Fibroblast of mammary gland (primary cell): ENCODE measurements at places on chromosomes 2 and 18.
A peak's percentile ranks its signal among the peaks of the same experiment; 100 is the strongest.

DNA sequence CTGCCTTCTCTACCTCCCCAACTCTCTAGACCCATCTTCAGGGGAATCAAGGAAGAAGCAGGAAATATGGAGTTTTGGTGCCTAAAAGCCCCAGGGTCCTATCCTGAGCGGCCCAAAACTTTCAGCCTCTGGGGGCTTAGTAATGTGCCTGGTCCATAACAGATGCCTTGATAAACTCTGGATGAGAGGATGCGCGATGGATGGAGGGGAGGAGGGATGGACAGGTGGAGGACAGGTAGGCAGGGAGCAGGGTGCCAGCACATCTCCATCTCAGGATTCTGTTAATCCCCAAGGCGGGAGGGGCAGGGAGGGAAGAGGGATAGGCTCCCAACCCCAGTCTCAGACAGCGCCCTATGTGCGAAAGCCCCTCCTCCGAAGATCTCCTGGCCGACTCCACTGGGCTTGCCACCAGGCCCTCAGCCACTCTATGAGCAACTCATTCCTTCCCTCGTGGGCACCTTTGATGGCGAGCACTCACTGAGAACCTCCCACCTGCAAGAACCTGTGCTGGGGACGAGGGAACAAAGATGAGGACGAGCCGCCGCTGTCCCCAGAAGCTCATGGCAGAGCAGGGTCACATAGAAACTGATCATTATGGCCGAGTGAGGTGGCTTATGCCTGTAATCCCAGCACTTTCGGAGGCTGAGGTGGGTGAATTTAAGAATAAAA is 23.1 kb downstream of the HS1BP3 start:
- DNase-seq, result no peak

DNA sequence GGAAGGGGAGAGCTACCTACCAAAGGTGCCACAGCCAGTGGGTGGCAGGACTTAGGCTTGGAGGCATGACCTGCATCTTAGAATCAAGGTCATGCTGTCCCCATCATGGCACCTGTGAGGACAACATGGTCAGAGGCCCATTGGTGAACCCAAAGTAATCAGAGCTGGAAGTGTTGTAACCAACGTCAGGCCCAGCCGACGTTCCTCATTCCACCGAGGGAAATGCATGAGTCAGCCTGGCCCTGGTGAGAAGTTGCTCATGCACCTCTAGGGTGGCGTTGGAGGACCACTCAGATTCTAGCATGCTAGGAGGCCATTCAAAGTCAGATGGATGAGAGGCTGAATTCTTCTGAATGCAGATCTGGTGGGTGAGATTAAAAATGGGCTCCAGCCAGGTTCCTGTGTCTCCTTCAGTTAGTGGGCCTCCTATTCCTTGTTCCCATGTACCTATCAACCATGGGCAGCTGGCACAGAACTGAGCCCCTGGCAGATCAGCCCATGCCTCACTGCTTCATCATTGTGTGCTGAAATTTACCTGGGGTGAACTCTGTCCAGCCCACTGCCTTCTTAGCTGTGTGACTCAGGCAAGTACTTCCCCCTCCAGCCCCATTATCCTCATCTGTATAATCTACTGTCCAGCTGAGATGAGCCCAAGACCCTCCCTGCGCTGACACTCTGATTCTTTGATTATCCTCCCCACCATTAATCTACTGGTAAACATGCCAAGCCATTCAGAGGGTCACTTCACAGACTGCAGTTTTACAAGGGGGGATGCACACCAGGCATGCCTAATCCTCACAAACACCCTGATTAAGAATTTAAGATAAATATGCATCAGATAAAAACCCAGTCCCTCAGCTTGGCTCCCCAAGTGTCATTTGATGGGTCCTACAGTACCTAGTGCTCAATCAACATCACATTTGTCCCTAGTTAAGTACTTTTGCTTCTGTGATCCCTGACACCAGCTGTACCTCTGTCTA is 14.0 kb downstream of the SLC14A2 start:
- DNase-seq, result peak; percentile 70

GRCh38 chr2:85786865-85787264 is 33.1 kb downstream of the ATOH8 start:
- no peak for DNase-seq

DNA sequence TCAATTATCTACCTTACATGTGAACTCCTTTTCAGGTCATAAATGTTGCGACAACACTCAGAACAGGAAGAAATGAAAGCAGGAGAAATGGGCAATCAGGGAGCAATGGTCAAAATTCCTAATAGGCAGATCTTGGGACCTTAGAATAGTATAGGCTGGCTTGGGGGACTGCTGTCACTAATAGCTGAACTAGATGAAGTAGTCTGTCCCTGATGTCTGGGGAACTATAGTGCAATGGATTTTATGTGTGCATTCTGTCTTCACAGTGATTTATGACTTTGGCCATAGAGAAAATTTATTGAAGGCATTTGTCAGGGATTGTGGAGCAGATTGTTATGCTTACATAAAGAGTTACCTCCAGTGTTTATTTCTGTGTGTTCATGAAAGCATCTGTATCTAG is 6.1 kb upstream of the DPP10 start:
- no peak for DNase-seq

DNA sequence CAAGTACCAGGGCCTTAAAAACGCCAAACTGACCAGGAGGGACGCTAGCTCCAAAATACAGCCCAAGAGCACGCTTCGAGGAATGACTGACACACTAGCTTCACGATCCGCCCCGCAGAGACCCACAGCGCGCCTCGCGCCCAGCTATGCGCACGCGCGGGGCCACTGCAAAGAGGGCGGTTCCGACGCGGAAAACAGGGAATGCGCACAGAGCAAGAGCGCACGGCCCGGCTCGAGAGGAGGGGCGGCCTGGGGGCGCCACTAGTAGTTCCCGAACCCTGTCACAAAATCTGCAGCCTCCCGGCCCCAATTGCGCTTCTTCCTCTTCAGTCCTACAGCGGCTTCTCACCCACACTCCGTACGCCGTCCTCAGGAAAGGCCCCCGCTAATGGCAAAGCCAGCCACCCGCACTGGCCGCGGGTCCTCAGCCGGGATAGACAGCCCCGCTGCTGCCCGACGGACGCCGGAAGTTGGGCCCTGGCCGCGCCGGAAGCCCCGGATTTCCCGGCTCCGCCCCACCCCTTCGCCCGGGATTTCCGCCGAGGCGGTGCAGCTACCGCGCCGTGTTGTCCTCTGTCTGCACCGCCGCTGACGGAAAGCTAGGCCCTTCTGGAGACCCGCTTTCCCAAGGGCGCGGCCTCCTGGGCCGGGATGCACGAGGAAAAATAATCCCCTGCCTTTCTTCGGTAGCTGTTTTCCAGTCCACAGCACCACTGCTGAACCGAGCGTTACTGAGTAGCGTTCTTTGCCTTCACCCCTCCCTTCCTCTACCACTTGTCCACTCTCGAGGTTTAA is at the start of gene HDHD2:
Gene HDHD2 (minus strand): TSS at position 472 of the 795 bp plus-strand sequence. CDS start 14,061 bp downstream, outside the sequence.
- peak; percentile 70 for DNase-seq

GRCh38 chr2:207459990-207460757 is 69.6 kb upstream of the CREB1 start:
- DNase-seq, result no peak

DNA sequence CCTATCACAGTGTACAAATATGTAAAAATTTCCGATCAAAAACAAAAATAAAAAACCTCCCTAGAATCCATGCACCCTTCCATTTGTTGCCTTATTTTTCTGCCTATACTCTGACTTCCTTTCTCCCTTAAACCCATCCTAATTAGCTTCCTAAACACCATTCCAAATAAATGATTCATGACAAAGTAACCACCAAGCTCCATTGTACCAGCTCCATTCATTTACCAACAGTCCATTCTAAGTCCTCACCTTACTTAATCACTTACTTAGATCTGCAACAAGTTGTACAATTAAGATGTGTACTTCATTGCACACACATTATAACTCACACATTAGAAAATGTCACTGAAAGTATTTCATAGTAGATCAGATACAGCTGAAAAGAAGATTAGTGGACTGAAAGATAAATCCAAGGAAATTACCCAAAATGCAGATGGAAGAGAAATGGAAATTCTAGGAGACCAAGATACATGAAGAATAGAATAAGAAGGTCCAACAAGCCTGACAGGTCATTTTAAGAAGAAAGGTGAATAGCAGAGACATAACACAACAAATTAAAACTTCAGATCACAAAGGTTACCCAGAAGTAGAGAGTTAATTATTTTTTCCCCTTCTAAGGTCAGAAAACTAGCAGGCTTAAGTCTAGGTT is 154.6 kb downstream of the DYM start:
- no peak for DNase-seq

DNA sequence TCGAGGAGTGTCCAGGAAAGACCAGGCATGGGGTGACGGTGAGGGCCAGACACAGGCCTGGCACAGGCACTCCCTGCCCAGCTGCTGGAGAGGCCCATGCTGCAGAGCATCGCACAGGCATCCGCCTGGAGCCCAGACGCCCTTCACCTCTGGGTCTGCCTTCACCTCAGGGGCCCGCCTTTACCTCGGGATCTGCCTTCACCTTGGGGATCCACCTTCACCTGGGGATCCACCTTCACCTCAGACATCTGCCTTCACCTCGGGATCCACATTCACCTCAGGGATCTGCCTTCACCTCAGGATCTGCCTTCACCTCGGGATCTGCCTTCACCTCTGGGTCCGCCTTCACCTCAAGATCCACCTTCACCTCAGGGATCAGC is 7.7 kb downstream of the KIF1A start:
- no peak for DNase-seq

DNA sequence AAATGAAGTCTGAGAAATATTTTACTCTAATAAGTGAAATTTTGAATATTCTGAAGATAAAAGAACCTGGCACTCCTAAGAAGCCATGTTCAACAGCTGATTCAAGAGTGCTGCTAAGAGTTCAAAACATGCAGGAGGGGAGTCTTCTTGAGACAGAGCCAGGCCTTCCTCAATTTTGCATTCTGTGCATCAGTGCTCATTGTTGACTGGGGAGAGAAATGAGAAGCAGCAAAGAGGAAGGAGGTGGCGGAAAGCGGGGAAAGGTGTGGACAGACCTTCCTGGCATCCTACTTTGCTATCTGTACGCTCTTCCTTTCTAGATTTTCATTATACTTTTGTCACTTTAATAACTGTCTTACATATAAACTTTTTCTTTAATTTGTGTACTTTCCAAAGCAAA is 29.7 kb upstream of the TXNDC2 start:
- DNase-seq, result no peak

DNA sequence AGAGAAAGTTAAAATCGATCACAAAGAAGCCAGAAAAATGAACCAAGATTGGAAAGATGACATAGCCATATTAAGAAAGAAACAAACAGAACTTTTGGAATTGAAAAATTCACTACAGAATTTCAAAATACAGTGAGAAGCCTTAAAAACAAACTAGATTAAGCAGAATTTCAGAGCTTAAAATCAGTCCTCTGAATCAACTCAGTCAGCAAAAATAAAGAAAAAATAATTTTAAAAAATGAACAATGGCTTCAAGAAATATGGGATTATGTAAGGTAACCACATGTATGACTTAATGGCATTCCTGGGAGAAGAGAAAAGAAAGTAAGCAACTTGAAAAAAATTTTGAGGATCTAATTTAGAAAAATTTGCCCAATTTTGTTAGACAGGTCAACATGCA is 696.2 kb downstream of the TSN start:
- no peak for DNase-seq

GRCh38 chr2:172467382-172467781 is 40.0 kb downstream of the ITGA6 start:
- no peak for DNase-seq

GRCh38 chr2:216279459-216279858 is 92.8 kb downstream of the MARCHF4 start:
- peak; percentile 84 for DNase-seq

GRCh38 chr2:46731280-46731679 is 184.3 kb downstream of the MCFD2 start:
- DNase-seq, result no peak

- no peak for DNase-seq
Measured at GRCh38 chr2:120176526-120176925, 46.7 kb downstream of the TMEM185B start.

GRCh38 chr2:45780541-45781463 is 129.3 kb downstream of the PRKCE start:
- no peak for DNase-seq

DNA sequence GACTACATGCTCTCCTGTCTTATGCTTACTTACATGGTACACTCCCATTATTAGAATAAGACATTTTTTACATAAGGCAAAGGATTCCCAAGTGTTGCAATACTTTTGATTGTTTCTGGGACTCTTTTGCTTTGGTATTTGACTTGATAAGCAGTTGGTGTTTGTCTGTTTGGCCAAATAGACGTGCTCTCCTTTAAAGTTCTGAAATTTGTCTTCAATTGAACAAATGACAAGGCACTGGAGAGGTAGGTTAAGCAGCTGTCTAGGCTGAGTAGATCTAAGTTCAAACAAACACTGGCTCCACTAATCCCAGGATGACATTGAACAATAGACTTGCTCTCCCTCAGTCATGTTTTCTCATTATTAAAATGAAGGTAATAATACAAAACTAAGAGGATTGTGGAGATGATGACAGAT is 430.5 kb downstream of the STK39 start:
- no peak for DNase-seq

DNA sequence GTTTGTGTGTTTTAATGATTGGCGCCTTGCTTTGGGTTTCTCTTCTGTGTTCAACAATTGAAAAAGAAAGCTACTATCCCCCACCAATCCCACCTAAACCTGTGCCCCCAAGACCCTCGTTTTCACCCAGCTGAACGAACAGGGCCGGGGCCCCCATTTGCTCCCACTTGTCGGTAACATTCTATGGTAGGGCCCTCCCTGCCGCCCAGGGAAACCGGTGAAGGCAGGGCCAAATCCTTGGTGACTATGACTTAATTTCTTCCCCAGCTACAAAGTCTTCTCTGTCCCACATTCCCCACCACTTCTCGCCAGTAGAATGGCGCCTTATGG is 598 bp upstream of the SNRNP200 start:
- DNase-seq, result no peak

- DNase-seq, result no peak
Measured at GRCh38 chr2:75337016-75337415, 137.7 kb upstream of the TACR1 start.

DNA sequence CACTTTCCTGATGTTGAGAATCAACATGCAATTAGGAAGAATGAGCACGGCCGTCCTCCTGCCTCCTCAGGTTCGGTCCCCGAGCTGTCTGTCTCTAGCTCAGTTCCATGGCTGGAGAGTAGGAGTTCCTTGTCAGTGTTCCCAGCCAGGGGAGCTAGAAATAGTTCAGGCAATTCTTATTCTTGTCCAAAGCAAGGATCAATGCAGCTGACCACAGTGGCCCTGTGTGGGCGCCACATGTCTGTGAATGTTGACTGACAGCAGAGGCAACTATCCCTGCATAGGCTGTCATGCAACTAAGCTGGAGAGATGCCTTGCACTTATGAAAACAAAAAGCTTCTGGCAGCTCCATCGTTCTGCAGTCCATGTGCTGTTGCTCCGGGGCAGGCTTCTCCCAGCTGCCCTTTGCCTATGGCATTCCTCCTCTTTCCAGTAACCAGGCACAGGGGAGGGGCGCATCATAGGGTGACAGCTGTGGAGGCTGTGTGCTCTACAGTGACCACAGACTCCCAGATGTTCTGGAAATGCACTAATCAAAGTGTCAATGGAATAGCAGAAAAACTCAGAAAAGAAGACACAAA is 58.7 kb downstream of the PDCL3 start:
- DNase-seq, result no peak

- no peak for DNase-seq
Measured at GRCh38 chr2:100269889-100270288, 52.4 kb downstream of the LONRF2 start.
